ENCODE measurements at places on chromosomes 5 and 9.

- DNase-seq, result no peak
Measured at GRCh38 chr9:22395687-22396141, 50.9 kb upstream of the DMRTA1 start.

- DNase-seq, result no peak
Measured at GRCh38 chr5:122753500-122753899, 21.4 kb upstream of the SNX2 start.

GRCh38 chr5:157198277-157198986, 17.8 kb downstream of the ITK start:
- DNase-seq, result no peak

DNA sequence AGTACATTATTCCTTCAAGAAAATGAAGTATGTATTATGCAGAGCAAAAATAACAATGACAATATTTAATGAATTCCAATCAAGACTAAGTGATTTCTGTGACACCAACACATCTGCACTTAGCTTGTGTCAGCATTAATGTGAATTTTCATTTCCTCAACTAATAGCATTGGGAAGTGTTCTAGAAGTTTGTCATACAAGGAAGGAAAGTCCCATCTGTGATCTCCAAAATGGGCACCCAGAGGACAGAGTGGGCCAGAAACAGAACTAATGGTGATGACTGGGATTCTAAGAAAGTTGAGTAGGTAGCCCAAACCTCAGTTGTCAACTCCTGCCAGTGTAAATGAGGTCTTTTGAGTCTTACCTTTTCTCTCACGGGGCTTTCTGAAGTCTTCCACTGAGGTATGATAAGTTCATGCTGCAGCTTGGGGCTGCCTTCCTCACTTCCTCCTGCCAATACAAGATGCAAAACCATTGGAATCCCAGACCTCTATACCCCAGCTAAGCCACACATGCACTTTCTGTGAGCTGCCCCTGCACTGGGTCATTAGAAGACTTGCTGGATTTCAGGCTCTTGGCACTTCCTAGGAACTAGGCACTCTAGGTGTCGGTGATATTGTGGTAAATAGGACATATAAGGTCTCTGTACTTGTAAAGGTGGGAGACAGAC, 4.9 kb downstream of the ADAM19 start:
- no peak for DNase-seq

DNA sequence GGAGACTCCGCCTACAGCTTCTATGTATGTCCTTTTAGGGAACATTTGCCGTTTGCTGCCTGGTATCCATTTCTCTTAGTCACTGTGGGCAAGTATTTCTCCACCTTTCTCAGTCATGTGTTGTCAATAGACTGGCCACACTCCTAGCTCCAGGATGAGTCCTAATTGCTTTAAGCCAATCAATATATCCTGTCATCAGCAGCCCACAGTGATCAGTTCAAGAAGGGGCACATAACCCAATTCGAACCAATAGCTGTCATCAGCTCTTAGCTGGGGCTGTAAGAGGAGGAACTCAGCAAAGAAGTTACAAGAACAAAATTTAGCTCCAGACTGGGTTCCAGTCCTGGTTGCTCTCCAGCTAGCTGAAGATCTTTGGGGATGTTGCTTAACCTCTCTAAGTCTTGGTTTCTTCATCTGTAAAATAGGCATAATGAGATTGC, 70.7 kb upstream of the MAN2A1 start:
- DNase-seq, result no peak

DNA sequence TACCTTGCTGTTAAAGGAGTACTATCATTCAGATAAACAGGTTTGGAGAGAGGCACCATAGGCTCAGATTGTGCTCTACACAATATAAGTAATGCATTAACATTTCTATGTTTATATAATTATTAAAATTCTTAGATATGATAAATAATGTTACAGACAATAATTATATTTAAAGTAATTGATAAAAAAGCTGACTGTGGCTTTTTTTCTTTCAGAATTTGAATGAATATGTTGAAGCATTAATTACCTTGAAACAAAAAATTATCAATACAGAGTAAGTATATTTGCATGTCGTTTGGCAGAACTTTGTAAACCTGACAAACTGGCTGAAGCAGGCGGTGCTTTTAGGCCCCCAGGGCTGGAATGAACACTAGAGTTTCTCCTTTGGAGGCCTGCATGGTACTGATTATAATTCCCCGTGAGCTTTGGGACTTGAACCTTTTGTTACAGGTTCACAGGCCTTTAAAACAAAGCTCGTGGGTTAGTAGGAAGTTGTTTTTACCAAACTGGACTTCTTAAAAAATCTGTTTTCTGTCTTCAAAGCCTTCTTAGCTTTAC, 13.8 kb downstream of the ICE1 start:
- no peak for DNase-seq

DNA sequence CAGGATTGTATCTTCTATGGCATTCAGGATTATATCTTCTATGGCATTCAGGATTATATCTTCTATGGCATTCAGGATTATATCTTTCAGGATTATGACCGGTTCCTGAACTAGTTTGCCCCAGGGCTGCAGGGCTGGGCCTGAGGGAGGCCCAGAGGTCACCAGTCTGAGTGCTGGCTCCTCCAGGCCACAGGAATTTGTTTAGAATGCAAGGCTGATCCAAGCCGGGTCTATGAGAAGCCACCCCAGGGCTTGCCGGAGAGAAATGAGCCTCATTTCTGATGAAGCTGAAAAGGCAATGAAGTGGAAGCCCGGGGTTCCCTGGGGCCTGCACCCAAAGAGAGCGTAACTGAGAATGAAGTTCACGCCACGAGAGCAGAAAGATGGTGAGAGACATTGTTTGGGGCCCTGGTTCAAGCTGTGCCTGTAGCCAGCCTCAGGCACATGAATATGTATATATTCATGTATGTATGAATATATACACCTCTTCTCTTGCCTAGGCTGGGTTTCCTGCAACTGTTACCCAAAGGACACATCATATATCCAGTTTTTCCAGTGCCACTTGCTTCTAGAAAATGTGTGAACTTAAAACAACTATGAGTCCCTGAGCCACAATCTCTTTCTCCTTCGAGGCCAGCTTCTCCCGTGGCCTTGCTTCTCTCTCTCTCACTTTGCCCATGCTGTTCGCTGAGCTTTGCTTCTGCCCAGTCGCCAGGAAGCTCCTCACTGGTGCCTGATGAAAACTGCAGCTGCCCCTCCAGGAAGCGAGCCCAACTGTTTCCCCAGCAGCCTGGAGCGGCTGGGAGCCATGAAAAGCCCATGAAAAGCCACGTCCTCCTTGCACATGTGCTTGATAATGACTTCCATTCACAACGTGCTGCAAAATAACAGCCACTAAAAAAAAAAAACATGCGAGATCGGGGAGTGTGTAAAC, 62.3 kb downstream of the GTF3C4 start:
- DNase-seq, result no peak

DNA sequence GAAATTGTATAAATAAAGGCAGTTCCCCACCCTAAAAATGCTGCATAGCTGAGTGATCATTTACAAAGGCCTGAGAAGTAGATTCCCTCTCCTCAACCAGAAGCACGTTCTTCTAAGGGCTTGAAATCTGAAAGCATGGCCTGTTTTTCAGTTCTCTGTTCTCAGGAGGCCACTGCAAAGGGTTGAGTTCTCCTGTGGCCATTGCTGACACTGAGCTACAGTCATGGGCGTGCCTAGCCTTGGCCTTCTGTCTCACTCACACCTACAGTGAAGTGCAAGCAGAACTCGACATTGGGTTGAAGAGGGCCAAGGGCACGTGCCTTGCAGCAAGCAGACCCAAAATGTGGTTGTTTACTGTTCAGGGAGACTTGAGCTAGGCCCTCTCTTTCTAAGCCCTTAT, 276.6 kb upstream of the VLDLR start:
- no peak for DNase-seq

GRCh38 chr5:44945743-44946142, 137.0 kb downstream of the MRPS30 start:
- DNase-seq, result no peak

- DNase-seq, result peak; percentile 75
Measured at GRCh38 chr5:139517683-139518564, 35.4 kb upstream of the STING1 start.

GRCh38 chr9:30459156-30459555, 1925.3 kb upstream of the ACO1 start:
- DNase-seq, result no peak

GRCh38 chr9:101791533-101791932, 53.1 kb upstream of the GRIN3A start:
- DNase-seq, result no peak

- DNase-seq, result no peak
Measured at GRCh38 chr9:84609779-84610178, 59.8 kb upstream of the NTRK2 start.

DNA sequence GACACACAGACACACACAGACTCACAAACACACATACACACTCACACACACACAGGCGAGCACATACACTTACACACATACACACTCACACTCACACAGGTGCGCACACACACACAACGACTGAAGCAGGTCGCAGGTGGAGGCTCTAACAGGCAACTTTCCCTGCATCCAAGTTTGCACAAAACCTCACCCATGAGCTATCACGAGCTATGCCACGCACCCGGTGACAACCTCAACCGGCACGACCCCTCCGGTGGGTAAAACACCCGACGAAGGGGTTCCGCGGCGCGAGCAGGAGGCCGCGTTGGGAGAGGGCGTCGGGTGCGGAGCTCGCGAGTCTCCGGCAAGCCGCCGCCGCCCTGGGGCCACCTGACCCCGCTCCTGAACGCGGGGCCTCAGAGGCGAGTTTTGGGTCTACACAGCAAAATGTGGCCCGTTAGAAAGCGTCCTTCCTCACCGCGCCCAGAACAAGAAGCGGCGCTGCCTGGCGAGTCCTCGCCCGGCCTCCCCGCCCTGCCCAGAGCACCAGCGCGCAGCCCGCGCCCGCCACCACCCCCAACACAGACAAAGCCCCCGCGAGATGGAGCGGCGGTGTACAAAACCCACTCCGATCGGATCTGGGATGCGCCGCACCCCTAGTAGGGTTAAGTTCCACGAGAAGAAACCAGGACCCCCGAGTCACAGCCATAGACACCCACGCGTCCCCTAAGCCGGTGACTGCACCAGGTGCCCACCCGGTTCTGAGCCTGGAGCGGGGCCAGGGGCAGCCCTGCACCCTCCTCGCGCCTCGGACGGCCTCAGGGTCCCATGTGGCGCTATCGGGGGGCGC, 665 bp downstream of the SLC6A3 start:
- DNase-seq, result no peak

DNA sequence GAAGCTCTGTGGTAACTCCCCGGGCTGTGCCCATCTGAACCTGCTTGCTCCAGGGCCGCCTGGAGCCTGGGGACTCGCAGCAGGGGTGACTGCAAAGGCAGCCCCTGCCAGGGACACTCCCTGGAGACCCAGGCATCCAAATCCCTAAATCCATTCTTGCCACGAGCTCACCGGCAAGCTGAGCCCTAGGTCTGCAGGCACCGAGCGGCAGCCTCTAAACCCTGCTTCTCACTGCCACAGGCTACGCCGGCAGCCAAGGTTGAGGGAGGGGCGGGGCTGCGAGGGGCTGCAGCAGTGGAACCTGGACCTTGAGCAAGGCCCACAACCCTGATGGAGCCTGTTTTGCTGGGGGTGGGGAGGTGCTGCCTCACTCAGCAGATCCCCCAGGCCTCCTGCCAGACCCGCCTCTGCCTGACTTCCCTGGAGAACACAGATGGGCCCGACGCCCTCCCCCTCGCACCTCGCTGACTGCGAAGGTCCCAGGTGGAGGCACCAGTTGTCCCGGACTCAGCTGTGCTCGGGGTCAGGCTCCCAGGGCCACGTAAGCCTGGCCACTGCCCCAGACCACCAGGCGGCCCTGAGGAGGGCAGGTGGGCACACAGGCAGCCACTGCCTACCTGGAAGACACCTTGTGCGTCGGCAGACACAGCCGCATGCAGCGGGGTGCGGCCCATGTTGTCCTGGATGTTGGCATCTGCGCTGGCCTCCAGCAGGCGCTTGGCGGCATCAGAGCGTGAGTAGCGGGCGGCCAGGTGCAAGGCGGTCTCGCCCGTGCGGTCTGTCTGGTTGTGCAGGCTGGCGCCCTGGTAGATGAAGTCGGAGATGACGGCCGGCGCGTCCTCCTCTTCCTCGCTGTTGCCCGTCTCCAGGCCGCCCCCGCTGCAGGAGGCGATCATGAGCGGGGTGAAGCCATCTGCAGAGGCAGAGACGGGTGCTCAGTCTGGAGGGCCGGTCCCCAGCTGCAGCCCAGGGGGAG, 17.4 kb upstream of the SEC16A start:
- no peak for DNase-seq

- peak; percentile 44 for DNase-seq
Measured at GRCh38 chr5:172640822-172641358, at the start of gene NEURL1B. TSS of gene NEURL1B (plus strand) at chr5:172641263. CDS start at chr5:172641407, 144 bp downstream.

DNA sequence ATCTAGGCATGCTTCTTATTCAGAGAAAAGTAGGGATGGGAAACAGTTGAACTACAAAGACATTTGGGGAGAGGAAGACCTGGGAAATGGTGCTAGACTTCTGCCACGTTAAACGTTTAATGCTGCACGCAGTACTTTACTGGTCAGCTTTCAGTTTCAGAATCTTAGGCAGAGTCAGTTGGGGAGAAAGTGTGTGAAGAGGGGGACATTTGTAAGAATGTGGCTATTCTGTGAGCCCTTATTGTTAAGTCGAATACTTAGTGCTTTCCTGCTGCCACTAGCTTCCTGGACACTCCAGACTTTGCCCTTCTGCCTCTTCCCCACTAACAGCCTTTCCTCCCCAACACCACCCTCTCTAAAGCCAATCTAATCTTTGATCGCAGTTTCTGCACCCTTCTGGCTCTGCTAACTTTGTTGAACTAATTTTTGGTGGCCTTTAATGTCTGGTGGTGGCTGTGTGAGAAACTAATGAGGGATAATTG, 6.1 kb downstream of the CYSTM1 start:
- DNase-seq, result peak; percentile 42

GRCh38 chr5:180129291-180130190, 58.0 kb upstream of the RNF130 start:
- no peak for DNase-seq

DNA sequence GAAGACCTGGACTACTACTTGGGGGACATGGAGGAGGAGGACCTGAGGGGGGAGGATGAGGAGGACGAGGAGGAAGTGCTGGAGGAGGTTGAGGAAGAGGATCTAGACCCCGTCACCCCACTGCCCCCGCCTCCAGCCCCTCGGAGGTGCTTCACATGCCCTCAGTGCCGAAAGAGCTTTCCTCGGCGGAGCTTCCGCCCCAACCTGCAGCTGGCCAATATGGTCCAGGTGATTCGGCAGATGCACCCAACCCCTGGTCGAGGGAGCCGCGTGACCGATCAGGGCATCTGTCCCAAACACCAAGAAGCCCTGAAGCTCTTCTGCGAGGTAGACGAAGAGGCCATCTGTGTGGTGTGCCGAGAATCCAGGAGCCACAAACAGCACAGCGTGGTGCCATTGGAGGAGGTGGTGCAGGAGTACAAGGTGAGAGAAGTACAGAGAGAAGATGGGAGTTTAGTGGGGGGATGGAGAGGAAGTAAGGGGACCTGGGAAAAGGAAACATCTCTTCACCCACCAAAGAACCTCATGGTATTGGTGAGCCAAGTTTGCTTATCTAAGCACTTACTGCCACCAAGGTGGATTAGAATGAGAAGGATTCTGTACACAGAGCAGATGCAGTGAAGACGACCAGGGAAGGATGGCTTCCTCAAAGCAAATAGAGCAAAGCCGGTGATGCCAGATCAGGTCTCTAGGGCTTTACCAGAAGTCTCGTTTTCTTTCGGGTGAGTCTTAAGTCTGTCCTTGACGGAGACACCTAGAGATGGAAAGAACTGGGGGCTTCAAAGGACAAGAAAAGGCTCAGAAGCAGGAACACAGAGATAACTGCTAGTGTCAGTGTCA, 1.5 kb downstream of the TRIM41 start:
- DNase-seq, result no peak

- DNase-seq, result no peak
Measured at GRCh38 chr5:170348137-170348633, 41.0 kb downstream of the KCNMB1 start.

GRCh38 chr5:61737301-61737963, 405.4 kb downstream of the ZSWIM6 start:
- no peak for DNase-seq
